Fibroblast of the aortic adventitia (primary cell): ENCODE measurements at places on chromosomes 6 and 20. TPM values are rescaled to one million over a fixed set of nuclear protein-coding genes. Genes with fewer than 3 reads are reported as not detected.
A peak's percentile ranks its signal among the peaks of the same experiment; 100 is the strongest.

Gene HMGCLL1
- total RNA-seq: not detected in 2 replicates

Gene MAPK13
- 2.3 and 15.6 TPM in 2 replicates for total RNA-seq

Gene XKR7
- total RNA-seq: not detected in 2 replicates

DNA sequence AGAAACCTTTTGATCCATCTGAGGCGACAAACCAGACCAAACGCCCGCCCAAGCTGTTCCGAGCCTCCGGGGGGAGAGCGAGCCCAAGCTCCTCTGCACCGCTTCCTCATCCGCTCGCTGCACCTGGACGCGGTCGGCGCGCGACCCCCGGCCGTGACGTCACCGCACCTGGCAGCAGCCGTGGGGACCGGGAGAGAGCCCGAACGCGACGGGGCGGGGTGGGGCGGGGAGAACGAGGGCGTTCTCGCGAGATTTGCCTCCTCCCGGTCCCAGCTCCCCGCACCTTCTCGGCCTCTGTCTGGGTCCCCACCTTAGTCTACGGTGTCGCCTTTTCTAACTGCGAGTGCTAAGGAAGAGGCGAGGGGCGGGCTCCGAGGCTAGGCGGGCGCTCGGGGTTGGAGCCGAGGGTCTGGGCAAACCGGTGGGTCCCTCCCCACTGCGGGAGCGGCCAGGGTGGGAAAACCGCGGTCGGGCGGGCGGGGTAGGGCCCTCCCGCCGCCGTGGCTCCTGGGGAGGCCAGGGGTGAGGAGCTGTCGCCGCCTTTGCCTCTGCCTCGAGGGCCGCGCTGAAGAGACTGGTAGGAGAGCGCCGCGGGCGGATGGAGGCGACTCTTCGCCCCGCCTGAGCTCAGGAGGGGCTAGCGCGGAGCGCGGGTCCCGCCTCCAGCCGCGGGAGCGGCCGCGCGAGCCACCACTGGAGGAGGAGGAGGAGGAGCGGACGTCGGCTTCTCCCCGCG, at the start of gene CD2AP:
Gene CD2AP, plus strand, starts transcription at position 293 of the 736 bp plus-strand sequence. CDS start 456 bp downstream, outside the sequence.
- peak; percentile 75 for DNase-seq

- DNase-seq: no peak
These were observed 5.3 kb upstream of the FILIP1 start for GRCh38 chr6:75498862-75499261.

DNA sequence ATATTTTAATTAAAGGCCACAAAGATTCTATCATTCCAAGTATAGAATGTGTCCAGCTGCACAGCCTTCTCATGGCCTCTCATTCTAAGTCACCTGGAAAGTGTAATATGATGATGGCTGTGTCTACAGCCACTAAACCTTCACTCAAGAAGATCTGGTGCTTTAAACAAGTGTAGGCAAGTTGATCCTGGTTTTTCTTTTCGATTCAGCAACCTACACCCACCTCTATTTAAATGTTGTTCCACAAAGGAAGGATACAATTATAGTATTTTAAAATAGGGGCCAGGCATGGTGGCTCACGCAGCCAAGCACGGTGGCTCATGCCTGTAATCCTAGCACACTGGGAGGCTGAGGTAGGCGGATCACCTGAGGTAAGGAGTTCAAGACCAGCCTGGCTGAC, 25.5 kb upstream of the DST start:
- no peak for DNase-seq

DNA sequence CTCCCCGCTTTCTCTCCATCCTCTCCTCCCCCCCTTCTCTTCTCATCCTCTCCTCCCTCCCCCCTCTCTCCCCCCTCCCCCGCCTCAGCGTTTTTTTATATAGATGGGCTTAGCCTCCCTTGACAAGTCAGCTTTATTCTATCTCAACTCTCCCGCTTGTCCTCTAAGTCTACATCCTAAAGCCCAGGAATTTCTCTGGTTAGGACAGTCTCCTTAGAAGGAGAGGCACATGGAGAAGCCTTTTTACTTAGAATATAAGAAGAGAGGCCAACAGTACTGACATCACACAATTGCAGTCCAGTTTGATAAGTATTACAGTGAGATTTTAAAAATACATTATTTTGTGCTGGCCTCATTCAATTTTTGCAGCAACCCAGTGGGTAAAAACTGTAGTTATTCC, 83.5 kb downstream of the LYRM2 start:
- DNase-seq: no peak

GRCh38 chr6:150269857-150270223, 99.0 kb upstream of the IYD start:
- peak; percentile 45 for DNase-seq

DNA sequence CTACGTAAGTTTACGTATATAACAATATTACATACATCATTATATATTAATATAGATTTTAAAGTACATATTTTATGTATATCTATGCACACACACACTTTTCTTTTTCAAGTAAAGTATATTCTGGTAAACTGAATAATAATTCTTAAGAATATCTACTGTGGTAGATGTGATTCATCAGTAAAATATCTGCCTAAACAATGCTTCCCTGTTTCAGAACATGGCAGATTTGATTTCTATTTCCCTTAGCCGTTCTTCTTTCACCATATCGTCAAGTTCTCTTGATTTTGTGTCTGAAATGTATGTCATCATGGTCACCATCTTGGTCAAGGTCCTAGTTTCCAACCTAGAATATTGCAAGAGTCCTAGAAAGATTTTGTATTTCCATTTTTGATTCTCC, 195.6 kb downstream of the HDGFL1 start:
- peak; percentile 40 for DNase-seq

DNA sequence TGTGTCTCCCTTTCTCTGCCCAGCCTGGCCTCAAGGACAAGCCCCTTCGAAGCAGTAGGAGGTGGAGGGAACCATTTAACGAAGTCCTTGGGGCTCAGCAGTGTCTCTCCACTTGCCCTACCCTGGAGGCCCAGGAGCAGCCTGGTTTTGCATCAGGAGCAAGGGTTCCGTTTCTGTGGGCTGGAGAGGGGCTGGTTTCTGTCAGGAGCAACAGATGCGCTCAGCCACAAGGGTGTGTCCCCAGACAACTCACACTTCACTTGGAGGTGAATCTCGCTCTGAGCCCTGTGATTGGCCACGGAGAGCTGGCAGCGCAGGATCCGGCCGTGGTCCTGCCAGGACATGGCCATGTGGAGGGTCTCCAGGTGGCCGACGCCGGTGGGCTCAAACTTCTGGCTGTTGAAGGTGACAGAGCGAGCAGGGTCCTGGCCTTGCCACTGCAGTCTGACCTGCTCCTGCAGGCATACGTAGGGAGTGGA, 6.9 kb downstream of the SIGLEC1 start:
- DNase-seq: no peak

DNA sequence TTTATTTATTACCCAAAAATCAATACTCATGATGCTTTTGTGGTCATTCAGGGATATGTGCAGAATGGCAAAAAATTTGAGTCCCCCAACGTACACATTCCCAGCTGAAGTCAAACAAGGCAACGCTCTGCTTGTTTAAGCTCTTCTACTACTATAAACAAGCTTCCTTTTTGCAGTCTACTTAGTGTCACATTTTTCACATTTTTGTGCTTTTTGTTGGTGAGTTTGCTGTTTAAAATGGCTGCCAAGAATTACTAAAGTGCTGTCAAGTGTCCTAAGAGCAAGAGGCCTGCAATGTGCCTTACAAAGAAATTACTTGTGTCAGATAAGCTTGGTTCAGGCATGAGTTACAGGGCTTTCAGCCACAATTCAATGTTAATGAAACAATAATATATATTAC, 2.1 kb downstream of the WFDC8 start:
- DNase-seq: peak; percentile 28
